Activated CD4-positive, alpha-beta T cell treated with anti-CD3 and anti-CD28 coated beads, Interleukin-2, Interleukin-6, amounts not matched to agents 100 ng/mL and 50 ng/mL, durations not matched to agents 16 hours and 8 hours (primary cell): ENCODE measurements at places on chromosomes 12 and 14.

GRCh38 chr12:116529686-116530085 lies 29.5 kb upstream of the MAP1LC3B2 start:
- DNase-seq: no peak

DNA sequence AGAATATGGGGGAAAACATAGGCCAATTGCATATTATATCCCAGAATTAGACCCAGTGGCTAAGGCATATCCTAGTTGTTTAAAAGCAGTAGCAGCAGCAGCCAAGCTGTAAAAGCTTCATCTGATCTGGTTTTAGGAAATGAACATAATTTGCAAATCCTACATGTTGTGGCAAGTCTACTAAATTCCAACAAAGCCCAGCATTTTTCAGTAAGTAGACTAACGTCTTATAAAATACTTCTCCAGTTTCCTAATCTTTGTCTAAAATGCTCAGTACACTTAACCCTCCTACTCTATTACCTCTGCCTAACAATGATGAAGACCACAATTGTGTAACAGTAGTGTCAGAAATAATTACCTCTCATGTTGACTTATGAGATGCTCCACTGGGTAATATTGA lies 70.9 kb upstream of the RERGL start:
- DNase-seq: no peak

GRCh38 chr14:62081012-62081612 lies 318.9 kb downstream of the SNAPC1 start:
- no peak for DNase-seq

DNA sequence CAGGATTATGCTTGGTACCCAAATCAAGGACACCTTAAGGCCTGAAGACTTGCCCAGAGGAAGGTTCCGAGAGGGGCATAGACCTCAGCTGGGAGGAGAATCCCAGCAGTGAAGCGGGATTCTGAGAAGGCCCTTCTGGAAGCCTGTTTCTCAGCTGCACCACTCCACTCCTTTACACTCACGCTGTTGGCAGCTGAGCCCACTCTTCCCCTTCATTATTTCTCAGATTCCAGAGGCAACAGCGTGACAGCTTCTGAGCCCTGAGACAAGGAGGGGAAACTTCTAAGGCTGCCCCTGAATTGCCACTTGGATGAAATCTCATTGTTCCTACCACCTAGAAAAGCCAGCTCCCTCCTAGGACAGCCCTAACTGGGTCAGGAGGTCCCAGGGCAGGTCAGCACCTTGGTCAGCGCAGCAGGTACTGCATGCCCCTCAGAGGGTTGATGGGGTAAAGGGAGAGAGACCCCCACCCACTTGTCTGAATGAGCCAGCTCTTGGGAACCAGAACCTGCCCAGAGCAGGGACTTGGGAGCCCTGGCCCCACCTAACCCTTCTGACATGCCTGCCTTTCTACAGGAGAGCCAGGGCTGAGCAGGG lies 53.9 kb downstream of the ISCA2 start:
- no peak for DNase-seq

DNA sequence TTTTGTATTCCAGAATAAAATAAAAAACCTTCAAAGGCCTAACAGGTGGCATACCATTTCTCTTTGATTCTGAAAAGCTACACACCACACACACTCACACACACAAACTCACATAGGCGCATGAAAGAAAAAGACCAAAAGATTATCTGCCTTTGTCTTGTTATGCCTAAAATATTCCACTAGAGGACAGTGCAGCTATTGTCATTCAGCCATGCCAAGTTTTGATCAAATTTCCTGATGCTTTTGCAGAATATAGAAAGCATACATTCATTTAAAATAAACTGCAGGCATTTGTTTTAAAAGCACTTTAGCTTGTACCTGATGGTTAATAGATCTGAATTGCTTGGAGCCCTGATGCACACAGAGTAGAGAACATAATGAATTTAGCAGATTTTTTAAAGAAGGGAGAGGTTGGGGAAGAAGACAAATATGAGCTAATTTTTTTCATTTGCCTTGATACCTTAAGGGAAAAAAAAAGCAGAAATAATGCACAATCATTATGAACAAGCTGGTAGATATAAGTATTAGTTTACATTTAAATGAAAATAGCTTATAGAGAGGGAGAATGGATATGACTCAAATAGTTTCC lies 1766.9 kb upstream of the SEL1L start:
- peak; percentile 9 for DNase-seq

DNA sequence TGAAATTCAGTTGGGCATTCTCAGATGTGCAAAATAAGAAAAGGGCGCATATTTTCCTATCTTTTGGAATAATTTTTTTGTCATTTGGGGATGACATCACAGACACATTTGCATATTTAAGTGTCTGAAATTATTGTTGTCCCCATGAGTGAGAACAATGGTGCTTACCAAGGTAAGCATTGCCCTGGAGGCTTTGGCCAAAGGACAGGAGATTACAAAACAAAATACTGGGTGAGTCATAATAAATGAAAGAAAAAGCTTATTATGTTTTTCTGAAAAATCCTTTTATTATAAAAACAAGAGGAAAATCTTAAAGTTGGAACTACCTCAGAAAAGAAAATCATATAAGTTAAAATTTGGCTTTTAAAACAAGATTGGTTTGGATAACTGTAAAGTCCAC lies 254.9 kb downstream of the BTG1 start:
- DNase-seq: no peak

DNA sequence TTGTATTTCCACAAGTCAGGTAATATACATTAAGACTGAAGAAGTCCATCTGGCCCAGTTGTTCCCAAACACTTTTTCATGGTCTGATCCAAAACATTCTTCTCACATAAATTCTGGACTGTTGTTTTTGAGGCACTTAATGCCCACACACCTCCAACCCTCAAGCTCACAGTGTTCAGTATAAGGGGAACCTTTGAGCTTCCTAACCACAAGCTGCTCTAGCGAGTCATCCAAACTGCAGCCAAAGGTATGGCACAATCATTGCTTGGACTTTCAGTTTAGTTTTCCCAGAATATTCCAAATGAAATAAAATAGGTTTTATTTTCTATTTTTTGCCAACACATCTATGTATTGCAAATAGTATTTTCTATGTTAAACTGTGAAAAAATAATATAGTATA lies 103.0 kb downstream of the PUS7L start:
- DNase-seq: no peak
